NCI-H774 (cell line): ENCODE measurements at places on chromosomes 3 and 15.

DNA sequence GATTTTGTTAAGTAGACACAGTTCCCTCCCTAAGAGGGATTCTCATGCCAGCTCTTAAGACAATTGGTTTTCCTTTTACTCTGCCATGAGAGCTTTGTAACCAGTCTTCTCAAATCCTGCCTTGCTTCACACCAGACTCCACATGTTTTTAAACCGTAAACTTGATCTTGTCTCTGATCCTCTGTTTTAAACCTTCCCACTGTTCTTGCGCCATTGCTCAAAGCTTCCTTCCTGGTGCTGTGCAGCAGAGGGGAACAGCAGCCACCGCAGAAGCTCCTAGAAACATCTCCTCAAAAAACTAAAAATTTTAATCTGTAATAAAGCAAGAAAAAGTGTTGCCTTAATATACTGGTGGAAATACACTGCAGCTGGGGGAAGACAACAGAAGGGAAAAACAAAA, 154.5 kb upstream of the SATB1 start:
- no peak for DNase-seq

GRCh38 chr15:48796930-48797329, 13.9 kb downstream of the CEP152 start:
- no peak for DNase-seq

DNA sequence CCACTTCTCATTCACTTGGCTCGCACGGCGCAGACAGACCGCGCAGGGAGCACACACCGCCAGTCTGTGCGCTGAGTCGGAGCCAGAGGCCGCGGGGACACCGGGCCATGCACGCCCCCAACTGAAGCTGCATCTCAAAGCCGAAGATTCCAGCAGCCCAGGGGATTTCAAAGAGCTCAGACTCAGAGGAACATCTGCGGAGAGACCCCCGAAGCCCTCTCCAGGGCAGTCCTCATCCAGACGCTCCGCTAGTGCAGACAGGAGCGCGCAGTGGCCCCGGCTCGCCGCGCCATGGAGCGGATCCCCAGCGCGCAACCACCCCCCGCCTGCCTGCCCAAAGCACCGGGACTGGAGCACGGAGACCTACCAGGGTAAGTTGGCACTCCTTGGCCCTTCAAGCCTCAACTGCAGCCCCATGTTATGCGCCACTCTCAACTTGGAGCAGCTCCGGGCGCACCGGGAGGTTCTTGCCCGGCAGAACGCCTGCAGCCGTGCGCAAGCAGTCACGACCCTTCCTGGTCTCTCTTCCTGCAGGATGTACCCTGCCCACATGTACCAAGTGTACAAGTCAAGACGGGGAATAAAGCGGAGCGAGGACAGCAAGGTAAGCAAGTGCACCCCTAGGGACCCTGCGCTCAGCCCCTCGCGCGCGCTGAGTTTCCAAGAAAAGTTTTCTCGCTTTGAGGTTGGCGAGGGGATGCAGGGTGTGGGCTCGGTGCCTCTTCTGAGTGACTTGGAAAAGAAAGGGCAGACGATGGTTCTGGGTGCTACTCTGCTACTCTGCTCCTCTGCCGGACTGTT, at the start of gene BHLHE40:
Gene BHLHE40, plus strand, starts transcription at position 10 of the 801 bp plus-strand sequence. Its CDS starts 282 bp downstream, at position 292.
- DNase-seq: no peak

GRCh38 chr15:84741121-84741520, 7.3 kb upstream of the ZNF592 start:
- no peak for DNase-seq

DNA sequence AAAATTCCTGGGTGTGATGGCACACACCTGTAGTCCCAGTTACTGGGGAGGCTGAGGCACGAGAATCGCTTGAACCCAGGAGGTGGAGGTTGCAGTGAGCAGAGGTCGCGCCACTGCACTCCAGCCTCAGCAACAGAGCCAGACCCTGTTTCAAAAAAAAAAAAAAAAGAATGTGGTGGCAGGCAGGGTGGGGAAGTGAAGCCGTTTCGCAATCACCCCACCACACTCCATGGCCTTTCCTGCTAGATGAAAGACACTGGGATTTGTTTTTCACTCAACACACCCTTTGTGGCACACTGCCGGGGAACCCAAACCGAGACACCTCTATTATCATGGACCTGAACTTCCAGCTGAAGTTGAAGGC, 172.4 kb upstream of the IQSEC1 start:
- no peak for DNase-seq

- DNase-seq: no peak
Measured at GRCh38 chr3:42441791-42442190, 31.4 kb upstream of the LYZL4 start.

- peak; percentile 33 for DNase-seq
Measured at GRCh38 chr3:51974963-51975851, at the start of gene ABHD14A. TSS of gene ABHD14A (plus strand) at chr3:51975064. CDS start at chr3:51975136, 72 bp downstream.
